ENCODE measurements at places on chromosomes 1 and 21.
A peak's percentile ranks its signal among the peaks of the same experiment; 100 is the strongest.

DNA sequence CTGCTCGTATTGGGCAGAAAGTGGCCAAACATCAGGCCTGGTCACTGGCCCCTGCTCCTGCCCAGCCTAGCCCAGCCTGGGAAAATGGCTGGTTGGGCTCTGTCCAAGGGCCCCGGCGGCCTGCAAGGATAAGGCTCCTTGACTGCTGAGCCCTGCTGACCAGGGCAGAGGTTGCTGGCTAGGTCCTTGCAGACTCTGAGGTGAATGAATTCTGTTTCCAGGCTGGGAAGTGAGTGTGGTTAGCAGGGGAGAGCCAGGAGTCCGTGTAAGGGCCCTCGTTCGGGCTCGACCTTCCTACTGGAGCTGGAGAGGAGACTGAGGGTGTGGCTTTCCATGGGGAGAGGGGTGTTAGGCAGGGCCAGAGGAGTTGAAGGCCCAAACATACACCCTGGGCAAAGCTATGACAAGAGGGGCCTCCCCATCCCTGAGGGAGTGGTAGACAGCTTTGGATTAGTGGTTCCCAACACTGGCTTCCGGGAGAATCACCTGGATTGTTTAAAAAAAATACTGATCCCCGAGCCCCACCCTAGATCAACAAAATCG, 20.6 kb downstream of the CSF1 start:
- no peak overlapping the region for H3K27ac ChIP-seq
- no peak for DNase-seq

DNA sequence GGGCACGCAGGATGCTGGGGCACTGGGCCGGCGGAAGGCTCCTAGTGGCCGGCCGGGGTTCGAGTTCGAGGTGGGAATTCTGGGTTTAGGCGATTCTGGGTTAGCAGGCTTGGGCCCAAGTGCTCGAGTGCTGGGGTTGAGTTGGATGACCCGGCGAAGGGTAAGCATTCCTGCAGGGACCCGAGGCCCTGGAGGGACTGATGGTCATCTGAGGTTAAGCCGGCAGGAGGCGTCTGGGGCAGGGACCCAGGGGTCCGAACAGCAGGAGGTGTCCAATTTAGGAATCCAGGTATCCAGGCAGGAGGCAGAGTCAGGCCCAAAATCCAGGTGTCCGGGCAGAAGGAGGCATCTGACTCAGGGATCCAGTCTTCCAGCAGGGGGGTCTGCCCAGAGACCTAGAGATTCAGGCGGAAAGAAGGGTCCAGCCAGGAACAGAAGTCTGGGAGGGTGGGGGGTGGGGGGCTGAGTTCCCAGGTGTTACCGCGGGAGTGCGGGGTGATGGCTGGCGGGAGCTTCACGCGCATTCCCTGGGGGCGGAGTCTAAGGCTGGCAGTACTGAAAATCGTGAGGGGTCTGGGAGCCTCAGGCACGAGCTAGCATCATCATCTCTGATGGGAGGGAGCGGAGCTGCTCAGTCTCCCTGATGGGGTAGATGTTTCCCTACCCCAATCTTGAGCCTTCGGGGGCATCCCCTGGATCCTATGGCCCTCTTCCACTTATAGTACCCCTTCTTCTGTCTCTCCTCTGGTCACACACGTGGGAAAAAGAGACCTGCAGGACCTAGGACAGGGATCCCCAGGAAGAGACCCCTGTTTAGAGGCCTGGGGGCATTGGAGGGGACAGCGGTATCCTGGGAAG, 585 bp downstream of the GPR3 start:
- DNase-seq, result no peak
- H3K4me1 ChIP-seq, result peaks cover 8% of the 10 kb centered on the region
- peak overlapping the region; percentile 58 for H3K27ac ChIP-seq

GRCh38 chr21:37742115-37742514, 174.1 kb downstream of the KCNJ6 start:
- H3K36me3 ChIP-seq, result no peaks in the 10 kb centered on the region
- DNase-seq, result no peak
- no peak overlapping the region for H3K27ac ChIP-seq

DNA sequence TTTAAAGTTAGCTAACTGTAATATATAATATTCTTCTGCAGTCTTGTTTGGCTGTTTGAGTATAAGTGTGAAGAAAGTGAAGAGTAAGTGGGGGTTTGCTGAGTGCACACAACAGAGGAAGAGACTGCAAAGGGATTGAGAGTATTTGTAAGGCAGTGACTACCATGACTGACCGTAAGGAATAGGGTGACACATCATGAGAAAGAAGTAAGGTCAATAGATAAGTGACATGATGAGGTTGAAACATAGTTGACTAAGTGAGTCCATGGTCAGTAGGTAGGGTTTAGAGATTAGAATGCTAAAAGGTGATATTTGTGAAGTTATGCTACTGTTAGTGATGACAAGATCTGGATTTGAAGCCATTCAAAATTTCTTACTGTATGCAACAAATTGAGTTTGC, 27.7 kb downstream of the WARS2 start:
- DNase-seq, result no peak
- no peaks in the 10 kb centered on the region for H3K36me3 ChIP-seq
- H3K4me1 ChIP-seq, result no peaks in the 10 kb centered on the region
- H3K4me3 ChIP-seq, result no peak overlapping the region

DNA sequence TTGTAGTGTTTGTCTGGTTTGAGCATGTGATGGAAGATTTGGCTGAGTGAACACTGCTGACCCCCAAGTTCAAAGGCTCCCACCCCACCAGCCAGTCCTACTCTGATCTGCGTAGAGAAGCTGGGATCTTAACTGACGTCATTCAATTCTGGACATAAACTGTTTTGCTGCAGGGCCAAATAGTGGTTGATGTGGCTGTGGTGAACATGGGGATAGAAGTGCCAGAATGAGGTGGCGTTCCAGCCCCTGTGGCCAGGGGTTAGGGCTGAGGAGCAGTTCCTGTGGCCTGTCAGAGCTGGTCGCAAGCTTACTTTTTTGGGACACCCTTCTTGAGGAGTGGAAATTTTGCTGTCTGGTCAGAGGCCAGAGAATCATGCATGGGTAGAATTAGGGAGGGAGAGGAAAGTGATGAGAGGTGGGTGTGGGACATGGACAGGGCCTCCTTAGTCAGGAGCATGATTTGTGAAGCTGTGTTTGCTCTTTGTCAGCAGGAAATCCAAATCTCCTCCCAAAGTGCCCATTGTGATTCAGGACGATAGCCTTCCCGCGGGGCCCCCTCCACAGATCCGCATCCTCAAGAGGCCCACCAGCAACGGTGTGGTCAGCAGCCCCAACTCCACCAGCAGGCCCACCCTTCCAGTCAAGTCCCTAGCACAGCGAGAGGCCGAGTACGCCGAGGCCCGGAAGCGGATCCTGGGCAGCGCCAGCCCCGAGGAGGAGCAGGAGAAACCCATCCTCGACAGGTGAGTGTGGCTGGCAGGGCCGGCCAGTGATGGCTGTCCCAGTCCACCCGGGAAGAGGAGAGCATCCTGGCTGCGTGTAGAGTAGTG, 25.9 kb downstream of the SZRD1 start:
- peaks cover 8% of the 10 kb centered on the region for H3K4me1 ChIP-seq
- DNase-seq, result no peak
- H3K27ac ChIP-seq, result no peak overlapping the region
- no peaks in the 10 kb centered on the region for H3K27me3 ChIP-seq
- H3K36me3 ChIP-seq, result peaks cover 31% of the 10 kb centered on the region
- H3K4me3 ChIP-seq, result no peak overlapping the region

- H3K4me3 ChIP-seq, result no peak overlapping the region
- H3K27ac ChIP-seq, result no peak overlapping the region
- DNase-seq, result no peak
These were observed 18.8 kb downstream of the ODF2L start for GRCh38 chr1:86377341-86377740.
